ENCODE measurements at places on chromosomes 1 and 21. TPM values are rescaled to one million over a fixed set of nuclear protein-coding genes. Genes with fewer than 3 reads are reported as not detected.

Gene NPPB
- not detected for total RNA-seq

Gene MTF2
- 50.0 TPM for total RNA-seq

Gene FAM3B
- total RNA-seq = not detected

Gene LRRIQ3
- total RNA-seq = 1.5 TPM

Gene SORT1
- 0.78 TPM for total RNA-seq

Gene VCAM1
- total RNA-seq = not detected

Gene RNU1-4
- total RNA-seq = 1,202 TPM

Gene ZNHIT6
- 9.3 TPM for total RNA-seq

Gene CSF1
- 95.4 TPM for total RNA-seq

Gene CYP4A22
- total RNA-seq = not detected

Gene YY1AP1
- total RNA-seq = 69.5 TPM

Gene PALMD
- total RNA-seq = not detected

Gene RASSF5
- 162 TPM for total RNA-seq

Gene ZBTB18
- total RNA-seq = 5.1 TPM

Gene MCOLN2
- 43.8 TPM for total RNA-seq

Data from activated T-helper 17 cell treated with anti-CD3 and anti-CD28 coated beads, Interleukin-2, amount 50 U/mL, for 72 hours (primary cell).